Activated gamma-delta T cell (primary cell): ENCODE measurements at places on chromosomes 1 and 21.

DNA sequence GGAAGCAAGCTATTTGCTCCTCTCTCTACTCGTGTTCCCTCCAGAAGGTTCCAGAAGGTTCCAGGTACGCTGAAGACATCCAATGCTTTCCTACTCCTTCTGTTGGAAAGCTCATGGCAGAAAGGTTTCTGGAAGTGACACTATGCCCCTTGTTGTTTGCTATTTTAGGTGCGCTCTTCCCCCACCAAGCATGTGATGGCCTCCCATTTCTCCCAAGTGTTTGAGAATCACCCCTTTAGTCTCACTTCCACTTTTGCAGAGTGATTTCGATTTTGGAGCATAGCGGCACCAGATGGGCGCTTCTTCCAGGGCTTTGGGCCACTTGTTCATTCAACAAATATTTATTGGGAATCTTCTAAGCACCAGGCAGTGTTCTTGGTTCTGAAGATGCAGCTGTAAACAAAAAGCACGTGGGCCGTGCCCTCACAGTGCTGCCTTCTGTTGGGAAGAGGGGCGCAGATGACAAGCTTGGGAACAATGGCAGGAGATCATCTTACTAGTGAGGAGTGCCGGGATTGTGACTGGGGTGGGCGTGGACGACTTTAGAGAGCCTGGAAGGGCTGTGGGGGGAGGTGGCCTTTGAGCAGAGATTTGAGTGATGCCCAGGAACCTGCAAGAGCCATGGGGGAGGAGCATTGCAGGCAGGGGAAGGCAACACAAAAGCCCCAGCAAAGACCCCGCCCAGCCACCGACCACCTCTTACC lies 43.0 kb upstream of the TARDBP start:
- no peak for DNase-seq

DNA sequence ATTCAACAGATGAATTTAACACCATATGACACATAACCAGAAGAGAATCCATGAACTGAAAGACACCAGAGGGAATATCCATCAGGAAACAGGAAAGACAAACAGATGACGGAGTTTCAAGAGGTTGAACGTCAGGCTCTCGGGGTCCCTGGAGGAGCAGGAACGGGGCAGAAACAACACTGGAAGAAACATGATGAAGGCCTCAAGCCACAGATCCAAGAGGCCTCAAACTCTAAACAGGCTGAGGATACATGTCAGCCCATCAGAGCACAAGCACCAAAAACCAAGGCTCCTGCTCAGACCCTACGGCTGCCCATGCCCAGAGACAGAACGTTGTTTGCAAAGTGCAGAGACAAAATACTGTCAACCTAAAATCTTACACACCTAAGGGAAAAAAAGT lies 7.0 kb downstream of the INTS11 start:
- DNase-seq, result no peak

- DNase-seq, result no peak
Observed at GRCh38 chr1:12411747-12412146, 181.9 kb downstream of the VPS13D start.

DNA sequence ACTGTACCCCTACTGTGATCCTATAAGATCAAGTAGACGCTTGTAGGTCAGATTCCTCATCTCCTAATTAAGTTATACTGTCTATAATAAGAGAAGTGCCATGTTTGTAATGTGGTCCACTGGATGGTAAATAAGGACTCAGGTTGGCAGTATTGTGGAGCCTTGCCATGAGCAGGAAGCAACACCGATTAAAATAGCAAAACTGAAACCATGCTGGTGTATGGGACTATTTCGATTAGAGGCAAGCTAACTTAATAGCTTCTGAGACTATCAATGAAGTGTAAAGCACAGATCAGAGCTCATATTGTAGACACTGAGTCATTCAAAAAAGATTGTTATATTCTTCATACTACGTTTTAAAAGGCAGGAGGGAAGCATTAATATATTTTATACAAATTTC lies 348.8 kb downstream of the HHAT start:
- no peak for DNase-seq

GRCh38 chr21:25573409-25574206 lies 33.7 kb downstream of the MRPL39 start:
- no peak for DNase-seq

GRCh38 chr1:14313731-14314431 lies 284.6 kb upstream of the KAZN start:
- DNase-seq, result no peak

DNA sequence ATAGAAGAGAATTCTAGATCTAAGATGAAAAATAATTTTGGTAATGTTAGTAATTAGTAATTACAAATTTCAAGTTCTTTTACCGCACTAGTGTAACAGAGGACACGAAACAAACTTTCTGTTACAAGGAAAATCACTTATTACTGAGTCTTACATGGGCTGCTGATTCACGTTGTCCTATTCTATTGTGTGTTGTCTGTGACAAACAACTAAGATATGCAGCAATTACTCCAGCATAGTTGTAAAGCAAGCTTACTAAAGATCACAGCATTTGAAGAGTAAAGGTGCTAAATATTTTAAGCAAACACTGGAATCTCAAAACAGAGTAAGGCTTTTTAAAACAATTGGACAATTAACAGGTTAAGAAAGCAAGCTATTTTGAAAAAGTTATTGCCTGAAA lies 502.3 kb downstream of the KCNT2 start:
- no peak for DNase-seq

DNA sequence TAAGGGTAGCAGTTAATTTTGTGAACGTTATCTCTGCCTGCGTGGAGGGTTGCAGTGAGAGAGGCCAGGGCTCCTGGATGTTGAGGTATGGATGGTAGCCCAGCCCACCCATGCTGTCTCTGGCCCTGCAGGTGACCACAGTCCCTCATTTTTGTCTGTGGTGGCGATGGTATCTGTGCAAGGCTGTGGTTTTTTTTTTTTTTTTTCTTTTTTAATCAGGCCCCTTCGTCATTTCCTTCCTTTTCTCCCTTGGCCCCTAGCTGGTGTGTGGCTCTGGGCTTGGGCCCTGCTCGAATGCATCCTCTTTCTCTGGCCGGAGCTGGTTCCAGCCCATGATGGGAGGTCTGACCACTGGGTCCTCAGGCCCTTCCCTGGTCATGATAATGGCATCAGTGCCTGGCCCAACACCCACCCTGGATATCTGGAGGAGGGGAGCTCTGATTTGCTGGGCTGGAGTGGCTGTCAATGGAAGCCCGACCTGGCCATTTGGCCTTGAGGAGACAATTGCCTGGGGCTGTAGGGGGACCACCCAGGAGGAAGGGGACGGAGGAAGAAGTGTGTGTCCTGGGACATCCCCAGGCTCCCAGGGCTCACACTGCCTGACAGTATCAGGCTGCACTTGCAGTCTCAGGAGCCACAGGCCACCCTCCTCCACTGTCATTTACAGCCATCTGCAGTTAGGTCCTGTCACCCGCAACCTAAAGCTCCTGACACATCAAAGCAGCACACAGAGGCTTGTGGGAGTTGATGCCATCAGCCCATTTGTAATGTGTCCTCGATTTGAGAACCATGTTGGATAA lies 8.1 kb upstream of the RNF187 start:
- no peak for DNase-seq

- DNase-seq, result no peak
Observed at GRCh38 chr1:92554216-92554615, 67.5 kb upstream of the GFI1 start.

DNA sequence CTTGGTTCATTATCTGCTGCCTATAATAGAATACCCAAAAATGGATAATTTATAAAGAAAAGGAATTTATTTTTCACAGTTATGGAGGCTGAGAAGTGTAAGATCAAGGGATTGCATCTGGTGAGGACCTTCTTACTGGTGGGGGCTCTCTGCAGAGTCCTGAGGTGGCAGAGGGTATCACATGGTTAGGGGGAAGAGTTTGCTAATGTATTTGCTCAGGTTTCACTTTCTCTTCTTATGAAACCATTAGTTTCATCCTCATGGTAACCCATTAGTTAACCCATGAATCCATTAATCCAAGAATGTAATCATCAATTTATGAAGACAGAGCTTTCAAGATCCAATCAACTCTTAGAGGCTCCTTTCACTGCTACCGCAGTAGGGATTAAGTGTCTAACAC lies 120.6 kb downstream of the DNM3 start:
- DNase-seq, result no peak

DNA sequence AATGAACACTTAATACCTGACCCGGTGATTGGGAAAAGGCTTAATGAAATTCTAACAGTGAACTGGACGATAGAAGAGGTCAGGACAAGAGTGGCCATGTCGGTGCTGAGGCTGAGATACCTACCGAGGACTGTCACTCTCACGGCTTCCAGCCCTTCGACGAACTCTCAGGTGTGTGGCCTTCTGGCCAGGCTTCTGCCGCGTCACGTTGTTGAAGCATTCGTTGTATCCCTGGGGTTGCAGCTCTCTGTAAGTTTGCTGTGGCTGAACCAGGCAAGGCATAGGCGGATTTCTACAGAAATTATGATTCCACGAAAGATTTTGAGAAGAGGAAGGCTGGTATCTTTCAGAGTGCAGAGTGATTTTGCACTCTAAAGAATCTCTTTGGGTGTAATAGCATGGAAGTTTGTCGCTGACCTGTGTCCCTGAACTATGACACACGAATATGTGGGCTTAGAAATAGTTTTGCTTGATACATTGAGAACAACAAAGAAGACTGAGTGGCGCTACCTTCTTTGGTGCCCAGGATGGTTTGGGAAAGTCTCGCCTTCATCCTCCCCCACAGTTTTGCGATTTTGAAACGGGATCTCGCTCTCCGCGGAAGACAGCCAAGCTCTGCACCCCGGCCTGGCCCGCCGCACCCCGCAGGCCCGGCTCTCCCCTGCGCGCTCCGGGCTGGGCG lies 403 bp upstream of the EPHX4 start:
- no peak for DNase-seq

DNA sequence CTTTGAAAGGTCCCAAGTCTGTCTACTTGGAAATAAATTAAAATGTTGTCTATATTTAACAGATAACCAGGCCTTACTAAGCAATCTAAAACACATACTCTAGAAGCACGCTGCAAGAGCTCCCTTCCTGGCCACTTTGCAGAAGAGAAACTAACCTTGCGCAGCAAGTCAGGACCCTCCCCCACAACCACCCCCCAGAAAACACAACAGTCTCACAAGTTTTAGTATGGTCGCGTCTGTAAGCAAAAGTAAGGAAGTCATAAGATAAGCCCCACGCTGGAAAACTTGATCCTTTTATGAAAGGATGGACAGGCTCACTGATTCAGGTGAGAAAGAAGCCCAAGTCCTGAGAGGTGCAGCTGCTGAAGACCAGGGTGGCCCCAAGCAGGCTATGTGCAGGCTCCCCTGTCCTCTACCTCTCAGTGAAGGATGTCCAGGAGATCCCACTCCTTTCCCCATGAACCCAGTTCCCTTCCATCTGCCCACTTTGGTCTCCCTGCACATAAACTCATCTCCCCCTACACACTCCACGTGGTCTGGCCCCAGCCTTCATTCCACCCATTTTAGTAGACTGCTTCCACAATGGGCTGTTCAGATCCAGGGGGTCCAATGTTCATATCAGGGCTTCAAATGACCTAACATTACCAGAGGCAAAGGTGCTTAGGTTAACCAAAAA lies 23.8 kb downstream of the HIVEP3 start:
- no peak for DNase-seq

DNA sequence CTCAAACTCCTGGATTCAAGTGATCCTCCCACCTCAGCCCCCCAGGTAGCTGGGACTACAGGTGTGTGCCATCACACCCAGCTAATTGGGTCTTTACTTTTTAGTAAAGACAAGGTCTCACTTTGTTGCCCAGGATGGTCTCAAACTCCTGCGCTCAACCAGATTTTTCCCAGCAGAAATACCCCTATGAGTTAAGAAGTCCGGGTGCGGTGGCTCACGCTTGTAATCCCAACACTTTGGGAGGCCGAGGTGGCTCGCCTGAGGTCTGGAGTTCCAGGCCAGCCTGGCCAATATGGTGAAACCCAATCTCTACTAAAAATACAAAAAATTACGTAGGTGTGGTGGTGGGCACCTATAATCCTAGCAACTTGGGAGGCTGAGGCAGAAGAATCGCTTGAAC lies 6.5 kb upstream of the L1TD1 start:
- no peak for DNase-seq

DNA sequence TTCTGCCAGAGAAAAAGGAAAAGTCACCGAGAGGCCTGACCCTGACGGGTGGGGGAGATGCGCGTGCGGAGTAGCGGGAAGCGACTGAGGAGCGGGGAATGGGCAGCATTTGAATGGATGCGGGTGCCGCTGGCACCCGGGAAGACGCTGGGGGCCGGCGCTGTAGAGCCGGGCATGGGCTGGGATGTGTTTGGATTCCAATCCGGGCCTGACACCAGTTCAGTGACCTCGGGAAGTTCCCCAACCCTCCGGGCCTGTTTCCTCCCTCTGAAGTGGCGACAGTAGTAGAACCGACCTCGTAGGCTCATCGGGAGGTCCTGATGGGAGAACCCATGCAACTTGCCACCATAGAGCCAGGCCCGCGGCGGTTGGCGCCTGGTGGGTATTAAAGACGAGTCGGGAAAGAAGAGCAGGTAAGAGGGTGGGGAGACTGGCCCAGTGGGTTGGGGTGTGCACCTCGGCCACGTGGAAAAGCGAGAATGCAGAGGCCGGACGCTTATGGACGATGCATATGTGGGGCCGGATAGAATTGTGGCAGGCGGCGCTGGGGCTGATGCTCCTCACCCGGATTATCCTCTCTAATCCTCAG lies 642 bp upstream of the SLC16A1 start:
- no peak for DNase-seq

DNA sequence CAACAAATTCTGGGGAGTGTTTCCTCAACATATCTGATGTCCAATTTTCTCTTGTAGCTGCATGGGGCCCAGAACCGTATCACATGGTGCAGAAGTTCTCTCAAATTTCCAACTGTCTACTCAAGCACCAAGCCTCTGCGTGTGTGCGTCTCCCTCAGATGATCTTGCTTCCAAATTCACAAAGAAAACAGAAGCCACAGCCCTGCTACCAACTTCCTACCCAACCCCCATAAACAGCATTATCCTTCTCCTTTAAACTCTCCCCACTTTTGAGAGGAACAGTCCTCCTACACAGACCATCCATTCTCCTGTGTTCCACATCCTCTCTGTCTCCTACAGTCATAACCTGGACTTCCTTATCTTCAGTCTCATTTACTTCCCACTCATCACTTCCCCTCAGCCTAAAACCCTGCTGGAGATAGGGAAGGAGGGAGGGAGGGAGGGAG lies 354.1 kb downstream of the SMYD3 start:
- no peak for DNase-seq

DNA sequence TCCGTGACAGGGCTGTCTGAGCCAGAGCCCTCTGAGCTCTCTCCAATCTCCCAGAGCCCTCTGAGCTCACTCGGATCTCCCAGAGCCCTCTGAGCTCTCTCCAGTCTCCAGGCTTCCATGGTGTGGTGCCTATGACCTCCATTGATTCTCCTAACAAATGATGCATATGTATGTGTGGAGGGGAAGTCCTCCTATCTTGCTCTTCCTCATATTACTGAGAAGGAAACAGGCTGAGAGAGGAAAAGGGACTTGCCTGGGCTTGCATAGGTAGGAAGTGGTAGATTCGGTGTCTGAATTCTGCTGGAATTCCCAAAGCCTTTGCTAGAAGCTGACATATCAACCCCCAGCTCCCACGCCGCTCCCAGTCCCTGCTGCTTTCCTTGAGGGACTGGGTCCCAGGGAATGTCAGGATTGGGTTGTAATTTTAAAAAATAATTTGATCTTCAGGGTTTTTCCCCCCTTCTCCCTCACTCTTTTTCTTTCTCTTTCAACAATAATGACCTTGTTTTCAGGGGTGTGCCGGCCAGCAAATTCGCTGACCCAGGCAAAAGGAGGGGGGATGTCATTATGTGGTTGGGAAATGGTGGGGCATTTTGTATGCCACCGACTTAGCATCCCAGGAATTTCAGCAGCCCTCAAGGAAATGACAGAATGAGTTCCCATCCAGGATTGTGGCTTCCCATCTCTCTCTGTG lies 42.3 kb upstream of the RUNX3 start:
- no peak for DNase-seq
